ENCODE measurements at places on chromosomes 4 and X.

DNA sequence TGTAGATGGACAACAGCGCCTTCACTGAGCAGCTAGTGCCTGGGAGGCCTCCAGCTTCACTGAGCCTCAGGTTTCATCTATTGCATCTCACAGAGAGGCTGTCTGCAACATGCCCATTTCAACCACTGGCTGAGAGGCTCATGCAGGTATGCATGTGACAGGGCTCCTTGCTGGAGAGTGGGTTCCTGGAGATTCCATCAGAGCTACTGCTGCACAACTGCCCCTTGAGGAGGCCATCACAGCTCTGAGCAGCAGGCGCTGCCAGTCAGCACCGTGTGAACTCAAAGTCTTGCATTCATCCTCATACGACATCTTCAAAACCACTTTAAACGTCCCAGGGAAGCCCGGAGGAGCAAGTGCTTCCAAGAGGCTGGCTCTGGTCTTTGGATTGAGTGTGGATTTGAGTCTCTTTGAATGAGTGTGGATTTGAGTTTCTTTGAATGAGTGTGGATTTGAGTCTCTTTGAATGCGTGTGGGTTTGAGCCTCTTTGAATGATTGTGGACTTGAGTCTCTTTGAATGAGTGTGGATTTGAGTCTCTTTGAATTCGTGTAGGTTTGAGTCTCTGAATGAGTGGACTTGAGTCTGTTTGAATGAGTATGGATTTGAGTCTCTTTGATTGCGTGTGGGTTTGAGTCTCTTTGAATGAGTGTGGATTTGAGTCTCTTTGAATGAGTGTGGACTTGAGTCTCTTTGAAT, 8.7 kb downstream of the P2RY8 start:
- DNase-seq, result no peak

DNA sequence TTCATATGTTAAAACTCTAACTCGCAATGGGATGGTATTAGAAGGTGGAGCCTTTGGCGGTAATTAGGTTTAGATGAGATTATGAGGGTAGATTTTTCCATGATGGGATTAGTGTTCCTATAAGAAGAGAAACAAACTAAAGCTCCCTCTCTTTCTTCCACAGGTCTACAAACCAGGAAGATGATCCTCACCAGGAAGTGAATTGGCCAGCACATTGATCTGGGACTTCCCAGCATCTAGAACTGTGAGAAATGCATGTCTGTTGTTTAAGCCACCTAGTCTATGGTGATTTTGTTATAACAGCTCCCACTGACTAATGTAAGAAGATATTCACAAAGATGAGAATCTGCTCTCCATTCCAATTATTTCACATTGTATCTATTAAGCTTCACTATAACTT, 2266.9 kb downstream of the PCDH7 start:
- DNase-seq, result no peak

DNA sequence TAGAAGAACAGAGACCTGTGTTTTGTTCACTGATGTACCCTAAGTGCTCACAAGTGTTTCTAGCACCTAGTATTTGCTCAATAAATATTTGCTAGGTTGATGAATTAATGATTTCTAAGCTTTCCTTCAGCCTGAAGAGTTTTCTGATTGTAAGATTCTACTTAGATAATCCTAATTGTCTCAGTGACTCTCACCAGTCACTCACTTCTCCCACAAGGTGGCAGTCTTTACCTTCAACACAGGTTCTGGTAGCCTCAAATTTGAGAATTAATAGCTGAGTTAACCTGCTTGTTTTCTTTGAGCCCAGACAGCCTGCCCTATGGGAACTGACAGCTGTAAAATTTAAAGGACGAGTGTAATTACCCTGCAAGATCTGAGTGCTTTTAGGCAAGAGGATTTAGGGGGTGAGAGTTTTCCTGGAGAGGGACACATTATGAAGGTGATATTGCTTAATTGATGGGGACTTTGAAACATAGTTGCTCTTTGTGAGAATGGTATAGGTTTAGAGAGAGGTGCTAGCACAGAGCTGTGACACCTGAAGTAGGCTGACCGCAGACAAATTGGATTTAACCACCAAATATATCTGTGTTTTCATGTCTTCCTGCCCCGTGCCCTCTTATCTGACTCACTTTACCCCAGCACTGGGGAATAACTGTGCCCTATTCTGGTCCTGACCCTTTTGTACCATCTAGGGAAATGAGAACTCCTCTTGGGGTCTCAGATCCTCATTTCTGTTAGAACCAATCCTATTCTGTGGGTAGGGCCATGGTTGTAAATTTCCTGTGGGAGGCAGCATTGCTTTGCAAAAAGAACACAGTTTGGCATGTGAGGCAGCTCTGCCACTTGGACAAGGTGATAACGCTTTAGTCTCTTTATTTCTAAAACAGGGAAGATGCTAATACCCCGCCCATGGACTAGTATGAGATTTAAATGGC, 27.7 kb downstream of the CD38 start:
- DNase-seq, result peak; percentile 47

- peak; percentile 18 for DNase-seq
Measured at GRCh38 chrX:38816155-38816554, 14.9 kb downstream of the MID1IP1 start.

DNA sequence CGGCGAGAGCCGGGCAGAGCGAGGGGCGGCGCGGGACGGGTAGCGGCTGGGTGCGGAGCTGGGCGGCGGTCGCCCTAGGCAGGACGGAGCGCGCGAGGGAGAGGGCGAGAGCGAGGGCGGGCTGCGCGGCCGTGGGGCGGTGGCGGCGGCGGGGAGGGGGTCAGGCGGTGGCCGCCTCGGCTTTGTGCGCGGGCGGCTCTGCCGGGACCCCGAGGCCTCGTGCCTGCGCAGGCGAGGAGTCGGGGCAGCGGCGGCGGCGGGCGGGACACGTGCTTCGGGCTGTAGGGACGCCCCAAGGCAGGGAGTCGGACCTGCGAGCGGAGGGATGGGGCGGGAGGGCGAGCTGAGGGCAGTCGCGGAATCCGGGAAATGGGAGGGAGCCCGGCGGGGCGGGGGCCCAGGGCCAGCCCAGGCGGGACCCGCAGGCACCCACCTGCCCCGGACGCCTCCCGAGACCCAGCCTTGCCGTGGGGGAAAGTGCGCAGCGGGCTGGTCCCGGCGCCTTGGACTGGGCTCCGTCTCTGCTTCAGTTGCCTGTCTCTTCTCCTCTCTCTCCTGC, 465 bp downstream of the BMPR1B start:
- no peak for DNase-seq

- DNase-seq, result peak; percentile 34
Measured at GRCh38 chrX:65674204-65674893, 6.9 kb downstream of the MSN start.

DNA sequence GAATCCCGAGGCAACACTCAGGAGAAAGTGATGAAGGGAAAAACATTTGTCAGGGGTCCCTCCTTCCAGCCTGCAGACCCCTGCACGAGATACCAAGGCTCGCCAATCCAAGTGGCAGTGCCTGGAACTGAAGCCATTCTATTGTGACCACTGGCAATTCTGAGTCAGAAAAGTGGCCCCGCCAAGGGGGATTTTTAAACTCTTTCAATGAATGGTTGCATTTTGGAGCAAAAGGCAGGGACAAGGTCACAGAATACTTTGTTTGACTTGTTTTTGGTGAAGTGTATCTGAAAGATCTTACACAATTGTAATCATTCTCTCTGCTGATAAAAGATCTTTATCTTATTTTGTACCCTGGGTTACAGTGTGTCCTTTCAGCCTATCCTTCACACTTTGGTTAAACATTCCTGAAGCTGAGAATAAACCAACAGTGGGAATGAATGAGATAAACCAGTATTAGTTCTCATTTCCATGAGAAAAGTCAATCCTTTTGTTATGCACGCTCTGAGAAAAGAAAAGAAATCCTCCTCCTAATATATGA, 115.9 kb upstream of the PDLIM3 start:
- DNase-seq, result no peak

GRCh38 chr4:51931461-51931860, 88.5 kb downstream of the DCUN1D4 start:
- DNase-seq, result no peak

GRCh38 chr4:2927016-2927695, 36.0 kb downstream of the NOP14 start:
- no peak for DNase-seq

GRCh38 chrX:7045238-7045955, 102.1 kb upstream of the STS start:
- no peak for DNase-seq

DNA sequence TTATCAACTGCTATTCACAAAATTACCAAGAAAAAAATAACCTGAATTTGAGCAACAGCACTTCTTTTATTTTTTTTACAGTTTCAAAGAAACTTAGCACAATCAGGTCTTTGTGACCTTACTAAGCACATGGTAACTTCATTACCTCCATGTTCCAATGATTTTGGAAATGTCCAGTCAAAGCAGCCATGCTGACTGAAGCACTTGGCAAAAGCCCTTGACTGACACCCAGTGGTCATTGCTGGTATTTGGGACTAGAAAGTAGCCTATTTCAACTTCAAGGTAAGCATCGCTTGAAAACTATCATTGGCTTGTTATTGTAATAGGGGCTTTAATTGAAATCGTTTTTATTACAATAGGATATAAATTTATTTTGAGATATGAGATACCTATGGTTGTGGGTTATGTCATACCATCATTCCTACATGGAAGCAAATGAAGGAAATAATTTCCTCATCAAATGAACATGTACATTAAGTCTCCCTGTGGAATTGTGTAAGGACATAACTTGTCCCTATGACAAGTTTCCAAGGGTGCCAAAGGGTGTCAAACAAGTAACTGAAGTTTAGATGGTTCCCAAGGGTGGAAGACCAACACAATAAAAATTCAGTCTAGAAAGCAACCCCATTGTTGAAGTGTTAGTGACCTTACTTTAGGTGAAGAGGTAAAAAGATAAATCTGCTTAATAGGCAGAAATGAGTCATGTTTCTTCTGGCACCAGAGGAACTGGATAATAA, 15.2 kb upstream of the ANXA10 start:
- DNase-seq, result no peak

- DNase-seq, result no peak
Measured at GRCh38 chr4:98319021-98319420, 57.8 kb downstream of the RAP1GDS1 start.

GRCh38 chr4:5114950-5115349, 63.7 kb downstream of the STK32B start:
- no peak for DNase-seq

GRCh38 chrX:154064637-154065435, 32.7 kb downstream of the MECP2 start:
- no peak for DNase-seq

DNA sequence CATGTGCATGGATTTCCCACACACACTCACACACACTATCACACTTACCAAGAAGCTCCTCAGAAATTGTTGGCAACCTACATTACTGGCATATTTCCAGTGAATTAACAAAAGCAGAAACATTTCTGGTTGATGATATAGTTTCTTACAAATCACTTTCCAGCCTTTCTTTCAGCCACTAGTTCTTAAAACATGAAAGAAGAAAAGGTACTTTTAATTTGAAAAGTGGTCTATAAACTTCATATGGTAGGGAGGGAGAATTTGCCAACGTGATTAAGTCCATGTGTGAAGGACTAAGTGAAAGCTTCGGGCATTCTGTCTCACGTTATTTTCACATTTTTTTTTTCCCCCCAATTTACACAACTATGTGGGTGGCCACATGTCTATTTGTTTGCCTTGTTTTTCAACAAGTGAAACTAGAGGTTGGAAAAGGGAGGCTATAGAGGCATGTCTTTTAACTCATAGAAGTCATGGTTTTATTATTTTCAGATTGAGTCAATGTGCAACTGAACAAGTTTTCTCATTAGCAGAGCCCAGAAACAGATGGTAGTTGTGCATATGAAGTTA, 832.1 kb upstream of the INTU start:
- peak; percentile 1 for DNase-seq

DNA sequence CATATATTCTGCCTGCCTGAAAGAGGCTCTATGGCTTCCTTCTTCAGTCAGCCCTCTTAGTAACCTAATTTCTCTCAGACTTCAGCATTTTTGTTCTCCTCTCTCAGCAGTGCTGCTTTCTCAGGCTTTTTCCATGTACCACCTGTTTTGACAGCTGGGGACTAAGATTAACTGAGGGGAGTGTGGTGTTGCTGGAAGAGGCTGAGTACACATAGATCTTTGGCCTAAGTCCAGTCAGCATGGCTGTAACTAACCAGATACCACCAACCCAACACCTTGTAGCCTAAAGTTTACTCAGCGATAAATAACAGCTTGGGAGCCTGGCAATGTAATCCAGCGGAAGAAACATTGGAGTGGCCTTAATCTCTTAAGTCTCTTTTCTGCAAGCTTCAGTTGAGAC, 85.5 kb downstream of the RTL3 start:
- no peak for DNase-seq

DNA sequence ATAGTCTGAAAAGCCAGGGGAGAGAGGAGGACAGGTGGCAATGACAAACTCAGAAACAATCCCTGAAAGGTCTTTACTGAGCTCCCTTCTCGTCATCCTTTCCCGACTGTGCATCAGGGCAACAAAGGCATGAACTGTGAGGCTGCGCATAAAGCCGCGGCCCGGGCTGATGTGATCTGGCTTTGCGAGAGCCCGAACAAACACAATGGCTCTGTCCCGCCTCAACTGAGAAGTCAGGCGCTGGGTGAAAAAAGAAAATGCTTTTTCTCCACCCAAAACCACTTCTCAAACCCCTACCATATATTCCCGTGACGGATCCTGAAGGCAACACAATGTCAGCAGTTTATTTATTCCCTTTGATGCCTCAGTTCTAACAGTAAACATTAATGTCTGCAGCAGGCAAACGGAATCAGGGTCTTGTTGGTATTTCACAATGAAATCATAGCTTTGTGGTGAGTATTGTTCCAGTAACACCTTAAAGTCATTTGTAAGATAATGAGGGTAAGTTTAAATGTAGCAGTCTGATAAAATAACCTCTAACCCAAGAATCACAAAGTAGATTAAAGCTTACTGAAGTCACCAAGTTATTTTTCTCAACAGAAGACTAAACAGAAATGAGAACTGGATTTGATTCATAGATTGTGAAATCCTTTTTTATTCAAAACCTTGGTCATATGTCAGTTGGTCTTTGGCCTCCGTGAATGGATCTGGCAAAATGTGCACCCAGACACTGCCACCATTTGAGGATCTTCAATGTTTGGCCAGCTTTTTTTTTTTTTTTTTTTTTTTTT, 67.4 kb downstream of the APBB2 start:
- no peak for DNase-seq

DNA sequence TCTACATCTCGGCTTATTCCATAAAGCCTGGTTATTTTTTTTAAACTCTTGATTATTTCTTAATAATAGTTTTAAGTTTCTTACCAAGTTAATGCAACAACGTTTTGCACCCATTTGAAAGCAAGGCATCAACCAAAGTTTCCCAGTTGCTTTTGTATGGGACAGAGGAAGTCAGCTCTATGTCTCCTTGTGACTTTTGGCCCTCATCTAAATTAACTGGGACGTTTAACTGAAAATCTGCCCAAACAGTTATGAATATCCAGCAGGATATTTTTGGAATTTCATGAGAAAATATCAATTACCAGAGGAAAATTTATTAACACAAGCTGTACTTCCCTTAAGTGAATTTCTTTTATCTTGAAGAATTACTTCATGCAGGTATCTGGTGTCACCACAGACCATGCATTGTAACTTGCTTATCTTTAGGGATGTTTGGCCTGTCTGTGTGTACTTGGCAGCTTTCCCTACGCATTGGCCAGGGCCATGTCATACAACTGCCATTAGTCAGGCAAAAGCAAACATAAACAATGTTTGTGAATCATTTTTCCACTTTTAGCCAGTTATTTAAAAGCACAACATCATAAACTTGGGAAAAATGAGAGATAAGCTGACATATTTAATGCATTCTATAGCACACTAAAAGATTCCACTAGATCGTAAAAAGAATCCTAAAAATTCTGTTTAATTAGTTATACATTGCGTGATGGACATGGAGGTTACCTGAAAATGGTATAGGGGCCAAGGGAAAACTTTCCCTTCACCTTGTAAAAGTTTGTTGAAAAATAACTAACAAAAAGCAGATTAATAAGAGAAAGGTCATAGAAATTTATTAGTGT, 101.4 kb upstream of the PDE5A start:
- DNase-seq, result no peak
